ENCODE measurements at places on chromosomes 11 and 22. TPM values are rescaled to one million over a fixed set of nuclear protein-coding genes. Genes with fewer than 3 reads are reported as not detected.

DNA sequence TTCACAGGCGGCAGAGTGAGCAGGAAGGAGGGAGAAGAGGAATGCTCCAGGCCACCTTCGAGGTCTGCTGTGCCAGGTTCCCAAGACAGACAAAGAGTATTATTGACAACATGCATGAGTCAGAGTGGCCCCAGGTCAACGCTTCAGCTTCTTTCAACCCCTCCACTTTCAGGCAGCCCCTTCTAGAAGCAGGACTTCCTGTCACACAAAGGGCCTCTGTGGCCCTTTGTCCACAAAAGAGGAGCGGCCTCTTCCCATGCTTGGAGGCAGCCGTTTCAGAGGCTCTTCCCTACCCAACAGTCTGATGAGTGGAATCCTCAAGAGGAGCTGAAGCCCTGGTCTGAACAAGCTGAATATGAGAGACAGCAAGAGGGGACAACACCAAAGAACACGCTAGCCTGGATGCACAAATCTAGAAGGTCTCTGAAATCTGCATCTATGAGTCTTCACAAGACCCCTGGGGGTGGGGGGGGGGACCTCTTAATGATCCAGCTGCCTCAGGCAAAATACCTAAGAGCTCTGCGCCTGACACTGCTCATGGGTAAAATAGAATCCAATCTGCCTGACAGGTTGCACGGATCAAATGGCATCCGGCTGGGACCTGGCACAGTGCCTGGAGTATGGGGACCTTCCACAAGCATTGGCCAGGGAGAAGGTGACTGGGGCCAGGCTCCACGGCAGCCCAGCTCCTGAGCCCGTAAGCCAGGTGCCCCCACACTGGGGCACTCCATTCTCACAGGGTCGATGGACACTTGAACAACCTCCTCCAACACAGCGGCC lies 67.5 kb downstream of the PACSIN2 start:
- no peak for DNase-seq

GRCh38 chr11:91998481-91998880 lies 226.1 kb upstream of the FAT3 start:
- no peak for DNase-seq

The ARSA gene
- total RNA-seq = 26.1 TPM

DNA sequence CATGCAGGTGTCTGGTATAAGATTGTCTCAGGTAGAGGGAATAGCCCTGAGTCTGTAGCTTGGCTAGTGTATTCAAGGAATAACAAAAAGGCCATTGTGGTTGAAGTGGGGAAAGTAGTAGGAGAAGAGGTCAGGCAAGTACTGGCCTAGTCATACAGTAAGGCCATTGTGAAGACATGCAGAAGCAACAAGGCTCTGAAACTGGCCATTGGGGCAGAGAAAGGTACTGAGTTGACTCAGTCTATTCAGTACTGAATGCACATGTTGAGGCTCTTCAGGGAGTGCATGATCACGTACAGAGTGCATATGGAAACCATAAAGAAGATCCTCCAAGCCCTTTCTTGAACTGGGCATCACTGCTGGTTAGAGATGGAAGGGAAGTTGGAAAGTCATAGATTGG lies 477.6 kb downstream of the SOX6 start:
- no peak for DNase-seq

The MMP12 gene
- 0.97 TPM for total RNA-seq

- DNase-seq = no peak
Measured at GRCh38 chr22:32325811-32326237, 31.8 kb upstream of the RFPL3 start.

The MN1 gene
- 0.13 TPM for total RNA-seq
